ENCODE measurements at places on chromosomes 6 and 20.

DNA sequence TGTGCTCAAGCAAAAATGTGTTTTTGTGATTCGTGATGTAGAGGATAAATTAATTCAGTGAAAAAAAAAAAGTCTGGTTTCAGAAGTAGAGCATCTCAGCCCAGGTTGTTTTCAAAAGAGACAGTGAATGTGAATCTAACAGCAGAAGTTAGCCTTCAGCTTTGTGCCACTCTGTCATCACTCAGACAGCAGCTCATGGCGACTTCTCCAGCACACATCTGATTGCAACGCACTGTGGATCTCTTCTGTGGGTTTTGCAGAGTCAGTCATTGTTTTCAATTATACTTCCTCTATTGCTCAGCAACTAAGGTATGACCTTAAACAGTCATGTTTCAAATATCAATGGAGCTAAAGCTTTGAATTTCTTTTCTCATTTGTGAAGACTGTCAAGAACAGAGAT lies 335.5 kb upstream of the POU3F2 start:
- DNase-seq = no peak

DNA sequence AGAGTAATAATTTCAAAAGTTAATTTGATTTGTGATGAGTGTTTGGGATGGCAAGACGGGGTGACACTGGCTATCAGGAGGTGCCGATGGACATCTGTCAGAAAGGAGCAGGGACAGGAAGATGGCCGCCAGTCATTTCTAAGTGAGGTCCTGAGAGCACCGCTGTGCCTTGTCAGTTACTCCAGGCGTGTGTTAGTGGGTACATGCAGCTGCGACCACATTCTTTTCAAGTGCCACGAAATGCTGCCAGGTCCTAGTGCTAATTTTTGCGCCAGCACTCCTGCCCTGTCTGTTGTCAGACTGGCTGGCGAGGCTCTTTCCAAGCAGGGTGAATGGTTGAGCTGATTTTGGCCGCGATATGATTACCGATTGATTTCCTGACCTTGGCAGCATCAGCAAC lies 64.6 kb upstream of the INSM1 start:
- DNase-seq = no peak

- DNase-seq = no peak
Observed at GRCh38 chr6:32761548-32761947, 1.8 kb downstream of the HLA-DQB2 start.

GRCh38 chr20:50372770-50373088 lies 137.5 kb upstream of the PTPN1 start:
- DNase-seq = no peak

GRCh38 chr20:21388566-21388965 lies 8.8 kb downstream of the NKX2-4 start:
- no peak for DNase-seq

GRCh38 chr6:156425359-156426020 lies 351.7 kb upstream of the ARID1B start:
- no peak for DNase-seq

- no peak for DNase-seq
Observed at GRCh38 chr20:32139947-32140346, 30.4 kb downstream of the TM9SF4 start.

GRCh38 chr6:149218471-149218870 lies 99.0 kb upstream of the TAB2 start:
- no peak for DNase-seq

DNA sequence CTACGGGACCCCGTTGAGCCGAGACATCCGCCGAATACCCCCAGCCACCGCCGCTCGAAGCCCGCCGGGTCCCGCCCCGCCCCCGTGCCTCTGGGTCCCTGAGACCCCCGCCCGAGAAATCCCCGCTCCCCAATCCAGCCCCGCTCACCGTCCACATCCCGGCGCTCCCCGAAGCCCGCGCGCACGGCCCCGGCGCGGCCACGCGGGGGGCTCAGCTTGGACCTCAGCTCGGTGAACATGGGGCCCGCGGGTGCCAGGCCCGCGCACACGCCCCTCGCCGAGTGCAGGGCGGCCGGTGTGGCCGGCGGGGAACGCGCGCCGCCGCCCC lies 249 bp downstream of the SAMD10 start:
- no peak for DNase-seq

DNA sequence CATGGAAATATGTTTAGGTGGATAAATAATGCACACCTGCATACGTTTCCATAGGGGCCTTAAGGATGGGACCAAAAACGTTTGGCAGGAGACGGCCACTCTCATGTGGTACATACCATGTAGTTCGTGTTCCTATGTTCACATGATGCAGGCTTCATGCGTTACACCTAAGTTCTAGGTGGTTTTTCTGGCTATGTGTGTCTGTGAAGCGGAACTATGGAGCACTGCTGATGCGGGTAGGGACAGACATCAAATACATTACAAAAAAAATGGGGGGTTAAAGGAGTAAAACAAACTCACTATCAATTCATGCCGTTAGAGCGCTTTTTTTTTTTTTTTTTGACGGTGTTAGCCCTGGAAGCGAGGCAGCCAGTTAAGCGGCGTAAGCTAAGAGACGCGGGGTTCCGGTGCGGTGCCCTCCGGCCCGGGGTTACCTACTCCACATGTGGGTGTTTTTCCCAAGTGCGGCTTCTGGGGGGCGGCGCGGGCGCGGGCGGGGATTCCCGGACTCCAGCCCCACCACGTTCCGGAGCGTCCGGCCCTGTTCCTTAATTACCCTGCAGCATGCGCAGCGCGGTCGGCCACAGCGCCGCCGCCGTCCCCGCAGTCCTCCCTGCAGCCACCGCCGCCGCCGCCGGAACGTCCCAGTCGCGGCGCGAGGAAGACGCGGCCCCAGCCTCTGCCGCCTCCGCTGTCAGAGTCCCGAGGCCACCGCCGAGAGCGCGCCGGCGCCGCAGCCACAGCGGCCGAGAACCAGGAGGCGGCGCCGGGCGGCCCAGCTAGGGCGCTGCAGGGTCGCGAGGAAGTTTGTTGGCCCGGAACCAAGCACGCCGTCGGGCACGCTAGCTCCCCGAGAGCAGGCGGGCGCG lies 648 bp downstream of the COL19A1 start:
- peak; percentile 15 for DNase-seq

GRCh38 chr20:48544402-48545339 lies 283.1 kb downstream of the PREX1 start:
- DNase-seq = no peak

DNA sequence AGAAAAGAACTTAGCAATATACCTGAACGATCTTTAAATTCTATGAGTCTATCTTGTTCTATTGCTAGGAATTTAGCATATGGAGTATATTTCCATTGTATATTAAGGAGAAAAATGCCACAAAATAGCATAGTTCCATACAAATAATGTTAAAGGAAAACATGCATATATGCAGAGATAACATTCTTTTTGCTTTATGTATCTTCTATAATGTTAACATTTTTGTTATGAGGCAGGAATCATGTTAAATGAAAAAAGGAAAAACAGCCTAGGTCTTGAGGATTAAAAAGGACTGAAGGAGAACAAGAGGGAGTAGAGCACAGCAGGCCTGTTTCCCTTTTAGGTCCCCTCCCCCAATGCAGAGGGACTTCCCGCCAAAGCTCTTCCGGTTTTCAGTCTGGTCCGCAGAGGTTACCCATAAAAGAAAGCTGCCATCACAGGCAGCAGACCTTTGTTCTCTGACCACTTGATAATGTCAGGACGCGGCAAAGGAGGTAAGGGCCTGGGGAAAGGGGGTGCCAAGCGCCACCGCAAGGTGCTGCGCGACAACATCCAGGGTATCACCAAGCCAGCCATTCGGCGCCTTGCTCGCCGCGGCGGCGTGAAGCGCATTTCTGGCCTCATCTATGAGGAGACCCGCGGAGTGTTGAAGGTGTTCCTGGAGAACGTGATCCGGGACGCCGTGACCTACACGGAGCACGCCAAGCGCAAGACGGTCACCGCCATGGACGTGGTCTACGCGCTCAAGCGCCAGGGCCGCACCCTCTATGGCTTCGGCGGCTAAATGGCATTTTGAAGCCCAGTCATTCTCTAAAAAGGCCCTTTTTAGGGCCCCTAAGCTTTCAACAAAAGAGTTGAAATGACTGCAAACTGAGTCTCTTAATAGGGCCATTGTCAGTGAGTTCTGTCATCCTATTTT lies 108.4 kb upstream of the PRSS16 start:
- peak; percentile 13 for DNase-seq

DNA sequence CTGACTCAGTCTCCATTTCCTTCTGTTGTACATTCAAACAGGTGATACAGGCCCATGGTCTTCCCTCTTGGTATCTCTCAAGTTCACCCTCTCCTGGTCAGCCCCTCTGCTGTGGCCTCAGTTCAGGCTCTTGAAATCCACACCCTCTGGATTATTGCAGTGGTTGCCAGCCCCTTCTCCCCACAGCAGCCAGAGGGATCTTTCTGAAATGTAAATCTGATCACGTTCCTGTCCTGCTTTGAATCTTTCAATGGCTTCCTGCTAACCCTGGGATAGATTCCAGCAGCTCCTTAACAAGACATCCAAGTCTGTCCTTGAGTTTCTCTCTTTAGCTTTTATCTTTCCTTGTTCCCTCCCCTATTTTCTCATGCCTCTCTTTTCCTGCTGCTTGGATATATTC lies 22.2 kb downstream of the CHMP4B start:
- DNase-seq = no peak

DNA sequence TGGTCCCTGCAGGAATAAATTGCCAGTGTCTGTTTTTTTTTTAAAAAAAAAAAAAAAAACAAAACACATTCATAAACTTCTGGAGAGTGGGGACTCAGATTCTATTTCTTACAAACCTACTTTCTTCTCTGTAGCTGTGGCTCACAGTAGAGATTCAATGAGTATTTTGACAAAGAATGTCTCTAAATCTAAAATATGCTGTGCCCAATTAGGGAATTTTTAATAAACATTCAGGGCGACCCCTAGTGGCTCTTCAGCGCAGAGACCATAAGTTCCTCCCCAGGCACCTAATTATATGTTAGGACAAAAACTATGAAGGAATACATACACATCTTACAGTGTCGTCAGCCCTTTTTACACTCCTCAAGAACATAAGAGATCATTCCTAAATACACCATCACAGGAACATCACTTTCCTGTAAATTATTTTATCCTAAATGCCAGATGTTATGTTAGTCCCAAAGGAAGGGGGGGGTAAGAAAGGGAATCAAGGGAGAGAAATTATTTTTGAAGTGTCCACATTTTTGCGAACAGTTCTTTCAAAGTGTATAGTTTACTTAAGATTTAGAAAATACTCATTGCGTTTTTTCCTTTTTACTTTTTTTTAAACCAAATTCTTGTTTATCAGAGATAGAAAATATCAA lies 21.8 kb upstream of the NAA20 start:
- no peak for DNase-seq

- peak; percentile 19 for DNase-seq
Observed at GRCh38 chr6:27312146-27312949, at the start of gene POM121L2. TSS of gene POM121L2 (minus strand) at chr6:27312273. CDS start at chr6:27312170, 103 bp downstream.

DNA sequence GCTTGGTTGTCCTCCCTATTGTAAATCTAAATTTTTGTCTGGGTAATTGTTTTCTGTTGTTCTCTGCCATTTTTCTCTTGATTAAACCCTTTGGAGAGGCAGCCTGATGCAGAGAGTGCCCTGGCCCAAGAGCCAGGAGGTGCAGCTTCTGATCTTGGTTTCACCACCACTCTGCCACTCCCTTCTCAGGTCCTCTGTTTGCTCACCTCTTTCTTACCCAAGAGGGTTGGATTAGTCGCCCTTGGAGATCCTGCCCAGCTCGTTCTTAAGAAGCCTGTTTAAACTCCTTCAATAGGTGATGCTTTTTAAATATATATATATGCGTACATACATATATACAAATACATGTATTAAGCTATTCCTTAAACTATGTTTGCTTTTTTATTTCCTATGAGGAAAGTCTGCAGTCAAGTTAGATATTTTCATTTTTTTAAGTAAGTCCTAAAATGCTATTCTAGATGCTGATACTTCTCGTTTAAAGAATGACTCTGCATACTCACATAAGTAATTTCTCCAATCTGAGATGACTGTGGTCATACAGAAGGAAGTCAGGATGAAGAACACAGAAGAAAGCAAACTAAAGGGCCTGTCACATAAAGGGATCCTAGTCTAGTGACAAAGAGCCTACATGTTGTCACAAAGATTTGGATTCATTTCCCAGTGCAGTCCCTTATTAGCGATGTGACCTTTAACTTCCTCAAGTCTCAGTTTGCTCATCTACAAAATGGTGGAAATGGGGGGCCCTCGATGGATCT lies 19.9 kb downstream of the TPD52L1 start:
- DNase-seq = no peak

GRCh38 chr6:168161371-168161750 lies 82.3 kb upstream of the FRMD1 start:
- DNase-seq = no peak

- DNase-seq = no peak
Observed at GRCh38 chr20:57415771-57416170, 24.6 kb downstream of the RBM38 start.

- DNase-seq = no peak
Observed at GRCh38 chr20:41735949-41736348, 117.8 kb upstream of the CHD6 start.

DNA sequence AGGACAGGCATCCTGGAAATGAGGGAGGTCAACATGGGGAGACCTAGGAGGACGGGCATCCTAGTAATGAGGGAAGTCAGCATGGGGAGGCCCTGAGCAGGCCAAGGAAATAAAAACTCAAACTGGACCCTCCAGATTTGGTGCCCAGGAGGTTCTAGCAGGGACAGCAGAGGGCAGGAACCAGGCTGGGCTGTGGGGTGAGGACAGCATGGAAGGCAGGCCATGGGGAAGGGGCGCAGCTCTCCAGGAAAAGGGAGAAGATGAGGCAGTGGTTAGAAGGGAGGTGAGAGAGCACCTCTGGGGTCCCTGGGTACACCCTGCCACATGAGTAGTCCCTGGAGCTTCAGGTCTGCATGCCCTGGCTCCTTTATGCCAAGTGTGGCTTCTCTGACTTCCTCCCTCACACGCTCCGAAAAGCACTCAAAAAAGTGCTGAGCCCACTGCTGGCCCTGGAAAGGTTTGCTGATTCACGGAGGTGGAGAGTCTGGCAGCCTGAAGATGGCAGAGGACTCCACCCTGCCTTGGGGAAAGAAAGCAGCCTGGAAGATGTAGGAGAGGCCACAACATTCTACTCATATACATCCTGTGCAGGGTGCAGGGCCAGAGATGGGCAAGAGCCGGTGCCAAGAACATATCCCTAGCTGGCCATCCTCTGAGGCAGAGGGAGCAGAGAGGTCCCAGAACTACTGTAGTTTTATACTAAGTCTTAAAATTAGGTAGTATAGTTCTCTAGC lies 154.9 kb downstream of the MRPL14 start:
- DNase-seq = no peak

- DNase-seq = no peak
Observed at GRCh38 chr20:1803061-1803931, 91.9 kb upstream of the SIRPA start.

DNA sequence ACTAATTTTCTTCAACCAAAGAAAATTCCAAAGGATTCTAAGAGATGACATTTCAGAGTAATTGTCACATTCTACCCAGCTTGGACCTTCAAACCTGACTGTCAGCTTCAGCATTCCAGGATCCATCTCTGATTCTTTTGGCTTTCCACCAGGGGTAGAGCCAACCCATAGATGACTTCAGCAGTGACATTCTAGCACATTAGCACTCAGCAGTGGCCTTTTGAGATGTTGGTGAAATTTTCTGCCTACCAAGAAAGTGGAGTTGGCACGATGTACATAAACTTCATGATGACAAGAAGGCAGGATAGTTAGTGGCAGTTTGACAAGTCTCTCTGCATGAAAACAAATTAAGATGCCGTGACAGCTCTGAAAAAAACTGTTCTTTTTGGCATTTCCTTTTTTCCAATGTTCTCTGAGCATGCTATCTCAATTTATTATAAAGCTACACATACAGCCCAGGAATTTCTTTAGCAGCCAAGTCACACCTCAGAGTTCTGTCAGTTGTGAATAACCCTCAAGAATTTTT lies 466.5 kb upstream of the RNF217 start:
- DNase-seq = no peak

Measured in stimulated activated CD8-positive, alpha-beta memory T cell treated with anti-CD3 and anti-CD28 coated beads, Interleukin-15, amount 100 ng/mL, for 4 hours (primary cell).